ENCODE measurements at places on chromosomes 2 and 18.

DNA sequence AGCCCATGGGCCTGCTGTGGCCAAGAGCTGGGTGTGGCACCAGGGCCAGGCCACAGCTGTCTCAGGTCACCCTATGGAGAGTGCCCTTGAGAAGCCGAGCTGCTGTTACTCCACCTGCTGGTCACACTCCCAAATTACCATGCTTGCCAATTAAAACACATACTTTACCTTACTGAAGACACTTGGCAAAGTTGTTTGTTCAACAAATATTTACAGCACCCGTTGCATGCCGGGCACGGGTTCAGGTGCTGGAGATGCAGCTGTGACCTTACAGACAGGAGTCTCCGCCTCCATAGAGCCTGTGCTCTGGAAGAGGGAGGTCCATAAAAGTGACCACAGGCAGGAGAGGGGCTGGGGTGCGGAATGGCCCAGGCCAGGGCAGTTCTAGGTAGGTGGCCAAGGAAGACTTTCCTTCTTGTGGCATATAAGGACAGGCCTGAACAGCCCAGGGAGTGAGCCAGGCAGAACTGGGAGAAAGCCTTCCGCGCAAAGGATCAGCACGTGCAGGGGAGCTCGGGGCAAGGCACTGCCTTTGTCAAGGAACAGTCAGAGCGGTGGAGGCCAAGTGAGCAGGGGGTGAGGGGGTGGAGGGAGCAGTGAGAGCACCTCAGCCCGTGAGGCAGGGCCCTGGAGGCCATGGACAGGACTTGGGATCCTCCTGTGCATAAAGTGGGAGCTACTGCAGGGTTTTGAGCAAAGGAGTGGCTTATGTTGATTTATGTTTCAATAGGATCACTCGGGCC, 23.6 kb upstream of the RBM44 start:
- no peaks in the 10 kb centered on the region for H3K27me3 ChIP-seq
- H3K36me3 ChIP-seq = peaks cover 6% of the 10 kb centered on the region
- H3K4me3 ChIP-seq = no peak overlapping the region
- H3K27ac ChIP-seq = no peak overlapping the region
- peak; percentile 36 for DNase-seq
- no peaks in the 10 kb centered on the region for H3K4me1 ChIP-seq

- no peak for DNase-seq
- no peaks in the 10 kb centered on the region for H3K36me3 ChIP-seq
- H3K4me3 ChIP-seq = no peak overlapping the region
- H3K27ac ChIP-seq = no peak overlapping the region
These were observed 43.6 kb upstream of the MAP2 start for GRCh38 chr2:209380293-209380692.

- peaks cover 14% of the 10 kb centered on the region for H3K4me1 ChIP-seq
- peak; percentile 10 for DNase-seq
- no peaks in the 10 kb centered on the region for H3K27me3 ChIP-seq
- no peaks in the 10 kb centered on the region for H3K36me3 ChIP-seq
- H3K27ac ChIP-seq = no peak overlapping the region
These were observed 562 bp downstream of the TWSG1 start for GRCh38 chr18:9334973-9335696.

- H3K4me3 ChIP-seq = no peak overlapping the region
- no peak overlapping the region for H3K27ac ChIP-seq
- no peaks in the 10 kb centered on the region for H3K27me3 ChIP-seq
- no peak for DNase-seq
- peaks cover under 1% of the 10 kb centered on the region for H3K4me1 ChIP-seq
These were observed 6.8 kb downstream of the TMEM87B start for GRCh38 chr2:112061840-112062239.

DNA sequence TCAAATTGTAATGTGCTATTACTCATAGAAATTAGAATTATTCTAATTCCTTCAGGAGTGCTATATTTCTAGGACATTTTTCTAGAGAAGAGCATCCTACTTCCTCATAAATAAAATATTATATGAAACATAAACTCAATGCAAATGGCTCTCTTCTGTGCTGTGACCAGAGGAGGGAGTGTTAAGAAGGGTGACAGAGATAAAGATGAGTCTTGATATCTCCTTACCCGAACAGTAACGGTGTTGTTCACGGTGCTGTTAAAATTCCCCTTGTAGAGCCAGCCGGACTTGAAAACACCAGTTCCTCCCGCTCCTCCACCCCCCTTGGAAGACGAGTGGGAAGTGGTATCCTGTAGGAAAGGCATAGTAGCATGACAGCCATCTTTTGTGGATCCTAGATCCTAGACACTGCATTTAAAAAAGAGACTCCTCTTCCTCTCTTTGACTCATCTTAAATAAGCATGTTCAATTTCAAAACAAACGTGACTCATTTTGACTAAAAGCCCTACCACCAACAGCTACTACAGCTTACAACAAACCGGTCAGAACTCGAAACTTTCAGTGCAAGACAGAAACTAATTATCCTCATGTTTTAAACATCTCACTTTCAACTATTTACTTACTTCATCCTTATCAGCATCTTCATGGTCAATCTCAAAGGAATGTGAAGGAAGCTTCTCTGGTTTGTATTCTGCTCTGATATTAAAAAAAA, 156.3 kb downstream of the DOCK10 start:
- no peak overlapping the region for H3K4me3 ChIP-seq
- no peaks in the 10 kb centered on the region for H3K27me3 ChIP-seq
- no peak overlapping the region for H3K27ac ChIP-seq
- H3K4me1 ChIP-seq = peaks cover 4% of the 10 kb centered on the region

DNA sequence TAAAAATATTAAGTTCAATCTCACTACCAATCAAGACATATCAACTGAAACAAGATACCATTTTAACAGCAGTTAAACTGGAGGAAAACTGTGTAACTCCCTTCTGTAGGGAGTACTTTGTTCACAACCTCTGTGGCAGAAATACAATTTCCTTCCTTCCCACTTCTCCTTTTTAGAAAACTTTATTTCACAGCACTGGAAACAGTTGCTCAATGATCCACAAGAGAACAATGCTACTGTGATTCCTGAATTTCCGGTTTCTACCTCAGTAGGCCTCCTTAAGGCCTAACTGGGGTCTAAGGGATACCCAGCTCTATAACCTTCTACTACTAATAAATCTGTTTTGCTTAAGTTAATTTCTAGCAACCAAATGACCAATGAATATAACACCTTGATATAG, 14.1 kb downstream of the TLK1 start:
- peak overlapping the region; percentile 32 for H3K27ac ChIP-seq
- H3K4me1 ChIP-seq = peaks cover 18% of the 10 kb centered on the region
- no peak for DNase-seq
- no peak overlapping the region for H3K4me3 ChIP-seq

DNA sequence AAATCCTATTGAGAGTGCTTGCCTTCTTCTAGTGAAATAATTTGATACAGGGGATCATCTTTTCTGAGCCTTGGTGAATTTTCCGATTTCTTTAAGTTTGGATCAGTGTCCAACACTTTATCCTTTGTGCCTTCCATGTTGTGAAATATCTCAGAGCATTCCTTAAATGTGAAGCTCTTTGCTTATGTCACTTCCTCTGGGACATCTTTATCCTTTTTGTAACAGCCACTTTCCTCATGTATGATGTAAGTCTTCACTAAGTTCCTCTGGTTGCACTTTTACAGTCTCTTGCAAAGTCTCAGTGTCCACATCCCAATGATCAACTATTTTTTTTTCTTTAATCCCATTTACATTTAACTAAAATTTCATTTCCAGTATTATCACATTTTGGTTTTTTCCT, 254.2 kb downstream of the EN1 start:
- no peak overlapping the region for H3K27ac ChIP-seq
- no peak overlapping the region for H3K4me3 ChIP-seq
- no peaks in the 10 kb centered on the region for H3K36me3 ChIP-seq
- no peak for DNase-seq

All from T-cell (primary cell).